ENCODE measurements at places on chromosomes 16 and 17. TPM values are rescaled to one million over a fixed set of nuclear protein-coding genes. Genes with fewer than 3 reads are reported as not detected.

IL17C gene
- polyA plus RNA-seq, result 0.80 TPM

CD7 gene
- 278 TPM for polyA plus RNA-seq

RAB37 gene
- polyA plus RNA-seq, result 208 TPM

XAF1 gene
- polyA plus RNA-seq, result 79.6 TPM

VASN gene
- polyA plus RNA-seq, result 0.20 TPM

KRTAP4-9 gene
- polyA plus RNA-seq, result not detected

KRT32 gene
- polyA plus RNA-seq, result not detected

CA7 gene
- polyA plus RNA-seq, result 0.25 TPM

CSH2 gene
- polyA plus RNA-seq, result not detected

DLX4 gene
- 0.19 TPM for polyA plus RNA-seq

DYNLRB2 gene
- not detected for polyA plus RNA-seq

SPATA2L gene
- polyA plus RNA-seq, result 14.5 TPM

CETP gene
- polyA plus RNA-seq, result not detected

SPATA22 gene
- polyA plus RNA-seq, result not detected

FAM171A2 gene
- polyA plus RNA-seq, result not detected

TNFAIP1 gene
- polyA plus RNA-seq, result 11.6 TPM

CCL18 gene
- 0.24 TPM for polyA plus RNA-seq

GALR2 gene
- polyA plus RNA-seq, result 0.18 TPM

MGAT5B gene
- not detected for polyA plus RNA-seq

GFAP gene
- polyA plus RNA-seq, result not detected

CCL2 gene
- polyA plus RNA-seq, result not detected

MYL11 gene
- polyA plus RNA-seq, result 18.7 TPM

CACNG5 gene
- not detected for polyA plus RNA-seq

CCL14 gene
- not detected for polyA plus RNA-seq

ALOX15 gene
- polyA plus RNA-seq, result not detected

SEPTIN12 gene
- polyA plus RNA-seq, result not detected

ABCA8 gene
- polyA plus RNA-seq, result not detected

TIMP2 gene
- polyA plus RNA-seq, result 0.26 TPM

HELZ gene
- polyA plus RNA-seq, result 44.2 TPM

MAP2K3 gene
- polyA plus RNA-seq, result 136 TPM

TMEM238L gene
- polyA plus RNA-seq, result not detected

SLC6A2 gene
- not detected for polyA plus RNA-seq

USP36 gene
- 31.7 TPM for polyA plus RNA-seq

CPHXL2 gene
- not detected for polyA plus RNA-seq

OR1A1 gene
- polyA plus RNA-seq, result not detected

MYH13 gene
- polyA plus RNA-seq, result not detected

VWA3A gene
- not detected for polyA plus RNA-seq

TMC7 gene
- polyA plus RNA-seq, result not detected

PGAP3 gene
- 24.0 TPM for polyA plus RNA-seq

SULT1A2 gene
- polyA plus RNA-seq, result not detected

IL21R gene
- polyA plus RNA-seq, result 59.7 TPM

ADORA2B gene
- 1.6 TPM for polyA plus RNA-seq
